Left cardiac atrium (tissue), 4 donors: ENCODE measurements at places on chromosomes 3 and 15.
A peak's percentile ranks its signal among the peaks of the same experiment; 100 is the strongest.

DNA sequence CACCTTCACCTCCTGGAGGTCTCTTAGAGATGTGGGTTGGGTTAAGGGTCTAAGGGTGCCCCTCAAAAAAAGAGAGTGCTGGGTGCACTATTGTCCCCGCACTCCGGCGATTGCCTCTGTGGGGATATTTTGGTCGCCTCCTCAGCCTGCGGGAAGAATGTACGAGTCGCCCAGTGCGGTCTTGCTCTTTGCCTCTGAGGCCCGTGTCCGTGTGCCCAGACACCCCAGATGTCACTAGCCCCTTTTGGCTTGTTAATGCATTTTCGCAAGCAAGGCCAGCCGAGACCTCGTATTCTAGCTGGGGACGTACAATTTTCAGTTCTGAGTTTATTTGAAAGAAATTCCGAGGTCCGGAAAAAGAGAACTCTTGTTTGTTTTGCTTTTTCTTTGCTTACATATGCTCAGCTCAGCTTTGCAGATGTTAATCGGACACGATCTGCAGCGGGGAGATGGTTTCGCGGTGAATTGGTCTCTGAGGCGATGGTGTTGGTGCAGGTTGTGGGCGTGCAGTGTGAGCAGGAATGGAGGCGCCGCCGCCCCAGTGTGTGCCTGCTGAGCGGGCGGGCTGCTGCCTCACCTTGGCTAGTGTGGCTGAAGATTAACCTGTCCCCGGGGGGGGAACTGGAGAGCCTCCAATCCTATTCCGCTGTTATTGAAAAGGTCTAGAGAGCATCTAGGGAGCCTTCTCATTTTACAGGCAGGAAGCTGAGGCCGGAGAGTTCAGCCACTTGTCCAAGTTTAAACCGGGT is 1.4 kb downstream of the ST6GAL1 start:
- DNase-seq, result peak; percentile 66

DNA sequence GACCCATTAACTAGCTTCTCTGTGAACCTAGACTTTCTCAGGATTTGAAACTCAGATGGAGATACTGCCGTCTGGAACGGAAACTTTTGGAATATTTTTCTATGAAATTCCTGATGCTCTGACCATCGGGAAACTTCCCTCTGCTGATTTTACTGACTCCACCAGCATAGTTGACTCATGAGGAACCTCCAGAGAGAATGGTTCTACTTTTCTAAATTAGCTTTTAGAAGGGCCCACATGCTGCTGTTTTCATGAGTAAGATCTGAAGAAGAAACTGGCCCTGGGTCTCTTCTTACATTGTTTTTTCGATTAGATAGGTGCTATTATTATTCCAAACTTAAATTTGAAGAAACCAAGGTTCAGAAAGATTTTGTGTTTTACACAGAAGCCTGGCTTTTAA is 326.3 kb upstream of the NR2E3 start:
- DNase-seq, result no peak

DNA sequence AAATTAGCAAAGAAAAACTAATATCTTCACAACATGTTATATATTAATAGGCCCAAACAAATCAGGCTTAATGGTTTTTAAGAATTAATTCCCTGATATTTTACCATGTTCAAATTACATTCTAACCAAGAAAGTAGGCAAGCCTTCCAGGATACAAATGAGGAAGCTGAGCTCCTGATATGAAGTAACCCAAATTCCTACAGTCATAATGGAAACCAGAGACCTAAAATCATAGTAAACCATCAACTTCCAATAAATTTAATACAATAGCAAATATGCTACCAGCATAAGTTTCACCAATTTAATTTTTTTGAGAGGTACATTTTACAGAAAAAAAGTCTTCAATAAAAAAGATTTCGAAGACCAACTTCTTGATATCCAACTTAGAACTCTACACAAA is 3.8 kb downstream of the DCBLD2 start:
- DNase-seq, result no peak

GRCh38 chr15:69762373-69763148 is 309.9 kb downstream of the RPLP1 start:
- DNase-seq, result no peak

DNA sequence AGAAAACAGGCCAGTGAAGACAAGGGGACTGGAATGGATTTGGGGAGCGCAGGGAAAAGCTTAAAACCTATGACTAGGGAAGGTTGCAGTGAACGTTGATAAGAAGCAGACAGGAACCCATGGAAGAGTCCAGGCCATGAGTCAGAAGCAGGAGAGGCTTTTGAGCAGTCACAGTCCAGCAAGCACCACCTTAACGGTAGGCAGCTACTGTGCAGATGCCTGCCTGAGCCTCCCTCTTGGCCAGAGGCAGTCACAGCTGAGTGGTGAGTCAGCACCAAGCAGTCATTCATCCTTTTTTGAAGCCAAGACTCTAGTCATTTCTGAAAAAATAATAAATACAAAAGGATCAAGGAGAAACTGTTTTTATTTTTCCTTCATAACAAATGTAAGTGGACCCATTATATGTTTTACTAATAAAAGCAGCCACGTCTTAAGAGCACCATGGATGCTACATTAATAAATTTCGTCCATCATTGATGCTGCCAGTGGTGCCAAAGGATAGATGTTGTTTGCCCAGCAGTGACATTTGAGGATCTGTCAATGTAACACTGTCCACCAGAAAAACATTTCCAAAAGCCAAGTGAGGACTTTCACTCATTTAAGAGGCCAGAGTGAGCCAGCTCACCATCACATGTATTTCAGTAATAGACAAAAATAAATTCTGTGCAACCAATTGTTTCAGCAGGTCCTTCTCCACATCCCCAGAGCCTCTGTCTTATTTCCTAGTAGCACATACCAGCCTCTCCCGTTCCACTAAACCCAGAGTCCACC is 42.1 kb upstream of the ACTC1 start:
- no peak for DNase-seq

DNA sequence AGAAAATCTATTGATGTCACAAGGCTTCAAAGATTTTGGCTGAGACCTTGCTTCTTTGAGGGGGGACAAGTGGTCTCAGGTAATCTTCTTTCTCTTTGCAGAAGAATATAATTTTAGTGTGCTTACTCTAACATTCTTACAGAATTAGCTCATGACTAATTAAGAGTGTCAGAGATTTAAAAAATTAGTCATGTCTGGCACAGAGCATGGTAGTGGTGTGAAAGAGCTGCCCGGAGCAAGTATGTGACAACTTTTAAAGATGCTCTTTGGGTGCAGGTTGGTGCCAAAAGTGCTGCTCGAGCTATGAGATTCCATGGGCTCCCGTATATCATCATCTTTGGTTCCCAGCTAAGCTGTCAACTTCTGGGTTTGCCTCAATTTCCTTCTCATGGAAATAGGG is 31.1 kb downstream of the CYP19A1 start:
- DNase-seq, result no peak

- DNase-seq, result peak; percentile 77
Measured at GRCh38 chr15:80778964-80779657, at the start of gene CEMIP. Gene CEMIP (plus strand): TSS chr15:80779370. CDS start chr15:80873880, 94,510 bp downstream.

GRCh38 chr3:46335541-46335940 is 18.4 kb upstream of the CCR2 start:
- no peak for DNase-seq

- DNase-seq, result no peak
Measured at GRCh38 chr15:87752250-87752951, 504.1 kb downstream of the NTRK3 start.

DNA sequence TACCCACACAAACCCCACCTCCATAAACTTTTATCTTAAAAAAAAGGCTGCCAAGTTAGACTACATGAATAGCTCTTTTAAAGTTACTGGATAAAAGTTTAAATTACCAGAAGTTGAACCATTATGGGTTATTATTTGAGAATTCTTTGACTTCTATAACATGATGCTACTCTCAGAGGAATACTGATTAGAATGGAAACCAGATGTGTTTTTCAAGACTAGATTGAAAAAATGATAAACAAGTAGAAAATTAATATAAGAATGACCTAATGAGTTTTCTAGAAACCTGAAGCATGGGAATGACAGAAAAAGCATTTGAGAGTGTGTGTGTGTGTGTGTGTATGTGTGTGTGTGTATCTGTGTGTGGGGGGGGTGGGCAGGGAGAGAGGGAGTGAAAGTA is 12.4 kb upstream of the FGF7 start:
- DNase-seq, result no peak

DNA sequence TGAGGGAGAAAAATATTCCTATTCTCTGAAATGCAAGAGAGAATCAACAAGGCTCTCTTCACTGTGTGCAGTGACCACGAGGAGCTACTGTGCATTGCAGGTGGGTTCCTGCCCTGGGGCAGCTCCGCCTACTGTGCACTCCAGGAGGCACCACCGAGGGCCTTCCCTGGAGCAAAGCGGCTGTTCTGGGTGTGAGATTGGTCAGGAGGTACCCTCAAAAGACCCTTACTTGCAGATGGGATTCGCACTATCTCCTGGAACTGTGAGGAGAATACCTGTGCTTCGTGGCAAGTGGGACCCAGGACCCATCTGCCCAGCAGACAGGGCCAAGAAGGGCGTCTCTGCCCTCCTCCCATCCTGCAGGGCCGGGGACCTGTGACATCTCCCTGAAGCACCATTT is 68.9 kb downstream of the CYFIP1 start:
- no peak for DNase-seq

GRCh38 chr3:184748219-184749135 is 36.6 kb upstream of the MAGEF1 start:
- no peak for DNase-seq

- no peak for DNase-seq
Measured at GRCh38 chr3:104941785-104942184, 424.9 kb upstream of the ALCAM start.

DNA sequence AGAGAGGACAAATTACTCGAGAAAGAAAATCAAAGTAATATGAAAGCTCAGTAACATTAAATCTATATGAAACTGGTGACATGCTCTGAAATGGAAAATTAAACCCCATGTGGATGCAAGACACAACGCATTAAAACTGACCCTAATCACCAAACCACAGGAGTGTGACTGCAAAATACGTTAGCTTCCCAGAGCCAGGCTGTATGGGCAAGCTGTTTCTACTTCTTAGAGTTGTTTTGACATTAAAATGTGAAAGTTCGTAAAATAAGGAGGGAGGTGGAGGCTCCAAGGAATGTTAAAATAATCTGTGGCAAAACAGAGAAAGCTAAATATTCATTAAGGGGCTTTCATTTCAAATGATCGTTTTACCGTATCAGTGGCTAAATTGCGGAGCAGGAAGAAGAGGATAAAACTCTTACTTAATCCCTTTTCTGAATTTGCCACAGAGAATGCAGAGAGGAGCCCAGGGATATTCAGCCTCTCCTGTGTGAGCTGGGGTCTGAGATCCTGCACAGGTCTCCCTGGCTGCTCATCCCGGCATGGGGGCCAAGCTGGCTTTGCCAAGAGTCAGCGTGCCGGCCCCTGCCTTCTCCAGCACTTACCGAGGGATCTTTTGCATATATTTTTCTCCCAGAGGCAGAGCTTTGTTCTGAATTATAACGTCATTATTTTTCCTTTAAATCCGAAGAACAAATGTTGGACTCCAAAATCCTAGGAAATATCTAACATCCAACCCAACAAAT is 239.8 kb upstream of the THBS1 start:
- DNase-seq, result no peak

DNA sequence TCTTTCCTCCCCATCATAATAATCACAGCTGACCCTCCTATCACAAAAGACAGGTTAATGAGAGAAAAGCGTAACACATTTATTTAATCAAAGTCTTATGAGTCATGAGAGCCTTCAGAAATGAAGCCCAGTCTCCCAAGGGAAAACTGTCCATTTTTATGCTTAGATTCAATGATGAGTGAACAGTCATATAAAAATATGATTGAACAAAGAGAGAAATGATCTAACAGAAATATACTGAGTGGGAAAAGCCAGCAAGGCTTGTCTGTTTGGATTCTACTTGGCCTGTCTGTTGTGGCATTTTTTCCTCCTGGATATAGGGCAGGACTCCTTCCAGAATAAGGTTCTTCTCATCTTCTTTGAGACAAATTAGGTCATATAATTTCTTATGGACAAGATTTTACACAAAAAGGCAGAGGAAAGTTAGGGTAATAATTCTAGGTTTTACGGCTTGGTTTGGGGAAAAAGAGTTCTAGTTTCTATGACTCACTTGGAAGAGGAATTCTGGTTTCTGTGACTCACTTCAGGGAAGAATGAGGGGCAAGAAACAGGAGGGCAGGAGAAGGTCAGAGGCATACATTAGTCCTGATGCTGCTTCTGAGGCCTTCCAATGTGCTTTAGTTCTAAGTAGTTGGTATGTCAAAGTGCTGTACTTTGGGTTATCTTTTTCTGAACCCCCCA is 534.2 kb downstream of the ZIC1 start:
- DNase-seq, result no peak

- DNase-seq, result no peak
Measured at GRCh38 chr3:103385961-103386656, 951.3 kb downstream of the ZPLD1 start.

DNA sequence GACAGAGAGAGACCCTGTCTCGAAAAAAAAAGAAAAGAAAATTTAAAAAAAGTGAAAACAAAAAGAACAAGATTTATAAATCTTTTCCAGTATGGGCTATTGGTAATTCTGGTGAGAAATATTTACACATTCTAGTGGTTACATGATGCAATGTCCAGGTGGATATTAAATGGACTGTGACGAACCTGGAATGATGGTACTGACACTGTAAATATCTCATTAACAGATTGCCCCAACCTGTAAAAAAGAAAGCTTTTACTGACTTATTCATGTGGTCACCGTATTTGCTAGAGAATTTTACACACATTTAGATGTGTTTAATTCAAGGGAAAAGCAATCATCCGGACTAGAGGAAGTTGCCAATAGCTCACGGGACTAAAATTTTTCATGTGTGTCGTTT is 162.1 kb upstream of the LRIG1 start:
- DNase-seq, result no peak

GRCh38 chr3:52053307-52054304 is 2.8 kb downstream of the DUSP7 start:
- no peak for DNase-seq

DNA sequence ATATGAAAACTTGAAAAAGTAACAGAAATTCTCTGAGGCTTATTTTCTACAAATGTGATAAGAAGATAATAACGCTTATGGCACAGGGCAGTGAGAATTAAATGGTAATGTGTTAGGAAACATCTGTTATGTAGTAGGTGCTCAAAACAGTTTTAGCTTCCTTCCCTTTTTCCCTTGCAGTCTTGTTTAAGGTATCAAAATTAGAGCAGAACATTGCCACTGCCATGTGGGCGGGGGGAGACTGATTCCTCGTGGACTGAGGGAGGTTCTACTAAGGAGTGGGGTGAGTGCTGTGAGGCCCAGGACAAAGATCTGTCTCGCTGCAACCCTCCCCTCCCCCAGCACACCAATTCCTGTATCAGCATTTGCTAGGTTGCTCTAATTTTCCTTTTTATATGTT is 702.4 kb downstream of the TUSC7 start:
- DNase-seq, result no peak

DNA sequence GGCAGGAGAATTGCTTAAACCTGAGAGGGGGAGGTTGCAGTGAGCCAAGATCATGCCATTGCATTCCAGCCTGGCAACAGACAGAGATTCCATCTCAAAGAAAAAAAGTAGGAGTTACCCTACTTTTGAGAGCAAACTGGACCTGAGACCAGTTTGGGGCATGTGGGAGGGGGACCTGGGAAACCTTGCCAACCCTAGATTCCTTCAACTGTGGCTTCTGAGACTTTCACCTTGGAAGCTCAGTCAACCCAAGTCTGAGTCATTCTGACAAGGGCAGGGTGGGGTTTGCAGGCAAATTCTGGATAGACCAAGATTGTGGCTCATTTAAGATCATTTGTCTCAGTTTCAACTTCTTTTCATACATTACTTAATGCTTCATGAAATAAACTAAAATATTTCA is 23.8 kb upstream of the SIAH2 start:
- no peak for DNase-seq
